ENCODE measurements at places on chromosomes 5 and 9.

GRCh38 chr9:37284636-37285035, 137.9 kb upstream of the GRHPR start:
- no peak for DNase-seq

DNA sequence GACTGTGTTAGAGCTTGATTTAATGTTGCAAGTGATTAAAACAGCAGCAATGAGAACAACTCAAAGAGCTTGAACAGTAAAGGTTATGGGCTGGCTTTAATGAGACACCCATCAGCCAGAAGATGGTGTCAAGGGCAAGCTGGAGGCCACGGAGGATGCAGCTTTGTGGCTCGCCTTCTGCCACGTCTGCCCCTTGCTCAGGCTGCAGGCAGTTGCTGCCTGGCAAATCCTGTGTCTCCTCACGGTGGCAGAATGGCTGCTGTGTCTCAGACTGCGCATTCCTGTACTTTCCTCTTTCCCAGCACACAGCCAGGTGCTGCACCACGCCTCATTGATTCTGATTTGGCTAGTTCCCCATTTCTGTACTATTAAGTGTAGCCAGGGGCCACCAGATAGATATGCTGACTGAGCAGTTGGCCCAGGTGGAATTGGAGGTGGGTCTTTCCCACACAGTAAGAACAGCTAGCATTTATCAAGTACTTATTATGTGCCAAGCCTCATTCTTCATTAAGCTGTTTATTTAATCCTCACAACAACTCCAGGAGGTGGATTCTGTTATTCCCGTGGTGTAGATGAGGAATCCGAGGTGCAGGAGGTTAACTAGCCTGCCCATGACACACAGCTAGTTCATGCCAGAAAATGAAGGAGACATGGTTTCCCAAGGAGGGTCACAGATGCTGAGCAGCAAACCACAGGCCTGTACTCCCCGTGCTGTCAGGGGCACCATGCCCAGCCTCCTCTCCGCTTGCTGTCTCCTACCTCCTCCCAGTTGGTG, 3.5 kb downstream of the NXNL2 start:
- DNase-seq: no peak

- no peak for DNase-seq
These were observed 533.1 kb downstream of the NTRK2 start for GRCh38 chr9:85202596-85202995.

- DNase-seq: peak; percentile 55
These were observed 28.4 kb downstream of the RFX3 start for GRCh38 chr9:3497401-3497800.

DNA sequence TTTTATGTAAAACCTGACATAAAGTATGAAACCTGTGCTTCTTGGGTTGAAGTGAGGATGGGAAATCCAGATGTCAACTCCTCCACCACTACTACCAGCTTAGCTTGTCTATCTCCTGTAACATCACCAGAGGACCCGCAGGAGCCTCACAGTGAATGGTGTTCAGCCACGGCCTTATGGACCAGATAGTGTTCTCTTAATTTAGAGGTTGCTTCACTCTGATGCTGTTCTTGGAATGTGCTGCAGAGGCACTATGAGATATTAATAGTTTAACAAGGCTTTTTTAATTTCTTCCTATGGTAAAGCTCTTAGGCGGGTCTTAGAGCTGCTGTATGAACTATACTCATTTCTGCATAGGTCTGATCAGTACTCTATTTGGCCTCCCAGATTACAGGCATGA, 27.9 kb downstream of the NFX1 start:
- no peak for DNase-seq

DNA sequence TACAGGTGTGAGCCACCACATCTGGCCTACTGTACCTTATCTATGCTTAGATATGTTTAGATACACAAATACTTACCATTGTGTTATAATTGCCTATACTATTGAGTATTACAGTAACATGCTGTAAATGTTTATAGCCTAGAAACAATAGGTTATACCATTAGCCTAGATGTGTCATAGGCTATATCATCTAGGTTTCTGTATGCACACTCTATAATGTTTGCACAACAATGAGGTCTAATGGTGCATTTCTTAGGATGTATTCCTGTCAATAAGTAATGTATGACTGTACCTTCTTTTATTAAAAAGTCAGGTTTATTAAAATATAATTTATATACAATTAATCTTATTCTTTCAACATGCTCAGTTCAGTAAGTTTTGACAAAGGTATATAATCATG, 683.1 kb downstream of the LRRC70 start:
- no peak for DNase-seq

GRCh38 chr9:18492612-18493011, 18.7 kb downstream of the ADAMTSL1 start:
- peak; percentile 79 for DNase-seq

GRCh38 chr5:147479949-147480348, 29.9 kb downstream of the DPYSL3 start:
- DNase-seq: no peak

GRCh38 chr5:59744531-59744992, 149.0 kb downstream of the PDE4D start:
- DNase-seq: peak; percentile 86

GRCh38 chr5:35213608-35214007, 16.7 kb downstream of the PRLR start:
- DNase-seq: no peak
